T-cell (primary cell): ENCODE measurements at places on chromosomes 7 and 10. TPM values are rescaled to one million over a fixed set of nuclear protein-coding genes. Genes with fewer than 3 reads are reported as not detected.

Gene ZNF92
- 17.9 TPM for total RNA-seq

Gene GIMAP4
- 341 TPM for total RNA-seq

Gene IL2RA
- 25.9 TPM for total RNA-seq

Gene UBTD1
- total RNA-seq, result 1.9 TPM

Gene PCLO
- 0.03 TPM for total RNA-seq

- no peaks in the 10 kb centered on the region for H3K27me3 ChIP-seq
- peaks cover 13% of the 10 kb centered on the region for H3K4me1 ChIP-seq
- H3K36me3 ChIP-seq, result peaks cover 25% of the 10 kb centered on the region
These were observed 350.7 kb downstream of the ELMO1 start for GRCh38 chr7:37097983-37098382.

- H3K4me1 ChIP-seq, result no peaks in the 10 kb centered on the region
- H3K36me3 ChIP-seq, result no peaks in the 10 kb centered on the region
- H3K27ac ChIP-seq, result no peak overlapping the region
These were observed 29.2 kb downstream of the CHRM2 start for GRCh38 chr7:136897676-136898075.

DNA sequence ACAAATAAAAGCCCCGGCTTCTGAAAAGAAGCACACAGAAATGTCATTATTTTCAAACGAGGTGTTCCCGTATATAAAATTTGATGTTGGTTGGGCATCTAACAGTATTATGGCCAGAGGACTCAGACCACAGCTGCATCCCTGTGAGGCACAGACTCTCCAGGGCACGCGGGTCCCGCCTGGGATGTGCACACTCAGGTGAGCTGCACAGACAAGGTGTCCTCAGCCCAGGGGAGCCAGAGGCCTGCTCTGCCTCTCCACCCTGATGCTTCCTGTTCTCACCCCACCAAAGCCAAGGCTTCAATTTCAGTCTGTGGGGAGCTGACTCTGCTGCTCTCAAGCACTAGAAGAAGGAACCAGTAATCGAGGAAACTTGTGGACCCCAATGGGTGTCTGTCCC, 1.7 kb upstream of the CYP2E1 start:
- H3K27me3 ChIP-seq, result peaks cover 4% of the 10 kb centered on the region
- H3K4me3 ChIP-seq, result no peak overlapping the region
- H3K36me3 ChIP-seq, result no peaks in the 10 kb centered on the region

GRCh38 chr10:10313149-10313835, 704.4 kb upstream of the CELF2 start:
- no peaks in the 10 kb centered on the region for H3K4me1 ChIP-seq
- no peaks in the 10 kb centered on the region for H3K27me3 ChIP-seq
- no peak overlapping the region for H3K27ac ChIP-seq

- DNase-seq, result no peak
- H3K27me3 ChIP-seq, result no peaks in the 10 kb centered on the region
- no peak overlapping the region for H3K27ac ChIP-seq
- peaks cover 6% of the 10 kb centered on the region for H3K4me1 ChIP-seq
These were observed 37.5 kb downstream of the PFKFB3 start for GRCh38 chr10:6240254-6240653.

DNA sequence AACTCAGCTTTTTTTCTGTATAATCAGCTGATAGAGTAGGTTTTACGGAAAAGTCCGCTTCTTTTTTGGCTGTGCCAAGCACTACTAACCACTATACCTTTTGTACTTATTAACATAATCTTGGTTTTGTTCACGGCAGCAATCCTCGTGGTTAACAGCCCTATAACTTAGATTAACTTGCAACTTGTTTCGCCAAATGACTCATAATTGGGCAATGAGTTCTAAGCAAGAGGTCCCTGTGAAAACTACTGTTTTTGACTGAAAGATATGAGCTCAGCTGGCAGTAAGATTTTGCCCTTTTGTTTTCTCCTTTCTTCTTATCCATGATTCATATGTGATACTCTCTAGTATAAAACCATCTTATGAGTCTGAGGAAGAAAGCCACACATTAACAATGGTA, 345.0 kb upstream of the PCDH15 start:
- no peak overlapping the region for H3K27ac ChIP-seq
- H3K4me3 ChIP-seq, result no peak overlapping the region
- H3K27me3 ChIP-seq, result no peaks in the 10 kb centered on the region

DNA sequence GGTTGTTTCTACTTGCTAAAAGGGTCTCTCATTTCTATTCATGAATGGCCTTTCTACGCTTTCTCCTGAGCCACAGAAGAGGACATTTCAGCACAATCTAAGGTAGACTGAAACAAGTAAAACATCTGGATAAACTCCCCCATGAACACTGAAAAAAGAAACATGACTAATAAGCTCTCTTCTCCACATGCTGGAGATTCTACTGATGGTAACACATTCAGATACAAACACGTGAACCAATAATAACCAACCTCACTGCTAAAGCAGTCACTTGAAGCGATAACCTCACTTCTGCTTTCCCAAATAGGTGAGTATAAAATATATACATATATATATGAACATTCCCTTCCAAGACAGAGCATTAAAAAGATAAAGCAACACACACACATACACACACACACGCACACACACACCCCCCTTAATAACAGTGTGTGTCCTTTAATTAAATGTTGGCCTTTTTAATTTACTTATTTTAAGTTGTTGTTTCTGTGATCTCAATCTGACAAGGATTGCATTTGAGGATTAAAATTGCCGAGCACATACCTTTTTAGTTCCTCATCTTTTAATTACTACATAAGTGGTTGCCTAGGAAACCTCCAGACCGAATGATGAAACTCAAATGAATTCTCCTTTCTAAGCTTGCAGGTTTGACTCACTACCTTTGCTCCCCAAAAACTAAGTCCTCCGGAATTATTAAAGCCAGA, 292.4 kb upstream of the KLF14 start:
- no peaks in the 10 kb centered on the region for H3K27me3 ChIP-seq
- no peak for DNase-seq
- H3K36me3 ChIP-seq, result peaks cover 4% of the 10 kb centered on the region

DNA sequence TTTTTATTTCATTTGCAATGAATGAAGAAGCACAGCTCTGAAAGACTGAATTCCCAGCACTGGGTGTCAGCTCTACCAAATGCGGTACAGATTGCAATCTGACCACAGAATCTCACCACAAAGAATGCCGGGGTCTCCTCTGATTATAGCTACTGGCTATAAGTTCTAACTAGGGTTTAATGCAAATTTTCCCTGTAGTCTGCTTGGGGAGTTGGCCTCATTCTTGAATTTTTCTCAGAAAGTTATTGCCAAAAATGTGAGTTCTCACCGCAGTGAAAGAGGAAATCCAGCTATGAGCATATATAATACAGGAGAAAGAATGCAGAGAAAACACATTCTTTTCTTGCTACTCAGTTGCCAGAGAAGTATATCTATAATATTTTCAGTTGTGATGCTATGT, 1255.7 kb upstream of the LRRTM3 start:
- H3K4me3 ChIP-seq, result no peak overlapping the region
- no peak for DNase-seq
- no peaks in the 10 kb centered on the region for H3K36me3 ChIP-seq
- no peaks in the 10 kb centered on the region for H3K27me3 ChIP-seq

- peak overlapping the region; percentile 71 for H3K27ac ChIP-seq
- peaks cover 70% of the 10 kb centered on the region for H3K4me1 ChIP-seq
- H3K4me3 ChIP-seq, result peak overlapping the region; percentile 41
- DNase-seq, result peak; percentile 73
These were observed 56.5 kb downstream of the FIGNL1 start for GRCh38 chr7:50393547-50394252.

GRCh38 chr10:77920495-77920894, 6.1 kb downstream of the DLG5 start:
- H3K27ac ChIP-seq, result no peak overlapping the region
- no peak overlapping the region for H3K4me3 ChIP-seq
- no peak for DNase-seq
- peaks cover 17% of the 10 kb centered on the region for H3K27me3 ChIP-seq
- H3K4me1 ChIP-seq, result no peaks in the 10 kb centered on the region

- no peaks in the 10 kb centered on the region for H3K4me1 ChIP-seq
- H3K4me3 ChIP-seq, result no peak overlapping the region
These were observed 118.0 kb downstream of the OTUD1 start for GRCh38 chr10:23556727-23557440.

DNA sequence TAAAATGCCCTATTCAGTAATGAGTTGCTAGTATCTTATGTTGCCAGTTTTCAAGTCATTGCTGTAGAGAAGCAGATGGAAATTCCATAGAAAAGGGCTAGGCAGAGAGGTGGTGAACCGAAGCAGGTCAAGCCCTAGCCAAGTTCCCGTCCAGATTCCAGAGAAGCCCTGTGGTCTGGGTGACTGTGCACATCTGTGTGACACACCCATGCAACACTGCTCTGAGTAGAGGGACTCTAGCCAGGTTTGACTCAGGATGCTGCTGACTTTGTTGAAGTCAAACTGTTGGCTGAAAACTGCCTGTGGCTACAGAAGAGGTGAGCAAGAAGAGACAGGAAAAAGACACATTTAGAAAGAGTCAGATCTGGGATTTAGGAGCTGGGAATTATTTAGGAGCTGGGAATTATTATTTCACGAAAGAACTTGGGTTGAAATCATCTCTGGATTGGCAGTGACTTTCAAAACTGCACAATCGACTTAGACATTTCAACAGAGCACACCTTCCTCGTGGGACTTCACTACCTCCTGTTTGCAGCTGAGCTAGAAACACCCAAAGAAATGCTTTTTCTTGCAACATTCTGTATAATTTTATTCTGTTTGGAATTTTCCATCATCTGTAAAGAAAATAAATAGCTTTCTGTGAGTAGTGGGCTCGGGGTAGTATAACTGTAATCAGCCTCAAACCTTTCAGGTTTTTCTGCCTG, 149.1 kb upstream of the PRKCQ start:
- no peak for DNase-seq
- no peak overlapping the region for H3K4me3 ChIP-seq
- no peaks in the 10 kb centered on the region for H3K27me3 ChIP-seq
- H3K4me1 ChIP-seq, result no peaks in the 10 kb centered on the region
- H3K27ac ChIP-seq, result no peak overlapping the region
- H3K36me3 ChIP-seq, result no peaks in the 10 kb centered on the region

GRCh38 chr10:101959346-101959916, 96.5 kb downstream of the ARMH3 start:
- H3K4me3 ChIP-seq, result no peak overlapping the region
- no peaks in the 10 kb centered on the region for H3K27me3 ChIP-seq
- no peak overlapping the region for H3K27ac ChIP-seq
- peaks cover 3% of the 10 kb centered on the region for H3K36me3 ChIP-seq
- H3K4me1 ChIP-seq, result no peaks in the 10 kb centered on the region

GRCh38 chr10:123133541-123134342, 2.0 kb upstream of the HMX3 start:
- H3K4me3 ChIP-seq, result peak overlapping the region; percentile 55
- peaks cover 52% of the 10 kb centered on the region for H3K4me1 ChIP-seq
- H3K27me3 ChIP-seq, result peaks cover 19% of the 10 kb centered on the region
- H3K36me3 ChIP-seq, result no peaks in the 10 kb centered on the region
- H3K27ac ChIP-seq, result no peak overlapping the region
- DNase-seq, result no peak

DNA sequence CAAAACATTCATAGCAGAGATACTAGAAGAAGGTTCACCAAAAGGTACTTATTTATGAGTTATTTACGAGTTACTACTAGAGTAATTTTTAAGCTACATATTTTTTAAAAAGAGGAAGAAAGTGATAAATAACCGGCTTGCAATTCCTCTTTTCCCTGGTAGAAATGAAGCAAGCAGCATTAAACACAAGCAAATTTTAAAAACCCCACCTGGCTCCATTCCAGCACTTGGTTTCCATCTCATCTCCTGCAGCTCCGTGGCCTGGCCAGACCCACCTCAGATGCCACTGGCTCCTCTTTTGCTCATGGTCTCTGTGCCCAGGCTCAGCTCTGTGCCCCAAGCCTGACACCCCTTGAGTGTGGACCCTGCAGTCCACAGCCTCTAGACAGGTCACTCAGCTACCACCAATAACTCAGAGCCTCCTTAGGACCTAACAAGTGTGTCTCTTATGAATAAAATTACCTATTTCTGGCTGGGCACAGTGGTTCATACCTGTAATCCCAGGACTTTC, 479.5 kb downstream of the TNS3 start:
- peaks cover 8% of the 10 kb centered on the region for H3K27me3 ChIP-seq
- no peaks in the 10 kb centered on the region for H3K4me1 ChIP-seq
- H3K27ac ChIP-seq, result no peak overlapping the region
- H3K36me3 ChIP-seq, result no peaks in the 10 kb centered on the region
- no peak for DNase-seq
- H3K4me3 ChIP-seq, result no peak overlapping the region

- H3K27me3 ChIP-seq, result no peaks in the 10 kb centered on the region
- DNase-seq, result no peak
- H3K4me1 ChIP-seq, result no peaks in the 10 kb centered on the region
- H3K4me3 ChIP-seq, result no peak overlapping the region
- H3K36me3 ChIP-seq, result no peaks in the 10 kb centered on the region
These were observed 75.1 kb downstream of the CRPPA start for GRCh38 chr7:16345979-16346958.

GRCh38 chr7:68706291-68706690, 892.0 kb upstream of the AUTS2 start:
- no peak for DNase-seq
- no peaks in the 10 kb centered on the region for H3K36me3 ChIP-seq
- H3K4me3 ChIP-seq, result no peak overlapping the region
- H3K4me1 ChIP-seq, result no peaks in the 10 kb centered on the region

DNA sequence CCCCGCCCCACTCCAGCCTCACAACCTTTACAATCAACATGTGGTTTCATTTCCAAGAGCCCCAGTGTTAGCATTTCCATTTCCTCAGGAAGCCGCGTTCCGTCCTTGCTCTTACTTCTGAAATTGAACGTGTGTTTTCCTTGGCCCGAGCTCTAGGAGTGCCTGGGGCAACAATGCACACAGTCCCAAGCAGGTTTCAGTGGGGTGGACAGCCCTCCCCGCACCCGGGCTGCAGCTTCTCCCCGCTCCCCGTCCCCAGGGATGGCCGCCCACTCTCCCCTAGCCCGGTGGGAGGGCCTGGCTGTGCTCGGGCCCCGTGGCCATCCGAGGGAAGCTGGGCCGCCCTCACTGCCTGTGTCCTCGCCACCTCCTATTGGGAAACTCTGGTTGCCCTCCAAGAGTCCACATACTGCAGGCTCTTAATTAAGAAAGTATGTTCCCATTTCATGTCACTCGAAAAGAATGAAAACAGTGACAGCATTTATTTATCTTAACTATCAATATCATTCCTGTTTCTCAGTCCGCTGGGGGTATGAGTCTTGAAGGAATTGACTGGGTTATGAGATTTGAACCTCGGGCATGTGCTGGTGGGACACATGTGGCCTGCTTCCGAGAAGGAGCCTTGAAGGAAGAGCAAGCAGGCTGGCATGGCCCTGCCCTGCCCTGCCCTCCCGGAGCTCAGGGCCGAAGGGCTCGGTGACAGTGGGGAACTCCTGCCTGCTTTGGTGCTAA, 163.8 kb downstream of the GRK5 start:
- DNase-seq, result no peak
- no peak overlapping the region for H3K27ac ChIP-seq
- no peak overlapping the region for H3K4me3 ChIP-seq
- H3K36me3 ChIP-seq, result peaks cover 8% of the 10 kb centered on the region
- peaks cover 17% of the 10 kb centered on the region for H3K4me1 ChIP-seq
- H3K27me3 ChIP-seq, result no peaks in the 10 kb centered on the region

- DNase-seq, result no peak
- no peaks in the 10 kb centered on the region for H3K4me1 ChIP-seq
- no peaks in the 10 kb centered on the region for H3K27me3 ChIP-seq
- H3K36me3 ChIP-seq, result no peaks in the 10 kb centered on the region
These were observed 69.1 kb downstream of the SRPK2 start for GRCh38 chr7:105319578-105319977.
